ENCODE measurements at places on chromosomes 2 and 18.

- DNase-seq = no peak
Observed at GRCh38 chr2:223971-224760, 39.7 kb downstream of the SH3YL1 start.

- DNase-seq = no peak
Observed at GRCh38 chr2:85251070-85251616, 76.6 kb downstream of the TGOLN2 start.

- DNase-seq = no peak
Observed at GRCh38 chr18:43735570-43735969, 458.3 kb upstream of the SYT4 start.

- no peak for DNase-seq
Observed at GRCh38 chr2:187618813-187619212, 64.6 kb upstream of the TFPI start.

DNA sequence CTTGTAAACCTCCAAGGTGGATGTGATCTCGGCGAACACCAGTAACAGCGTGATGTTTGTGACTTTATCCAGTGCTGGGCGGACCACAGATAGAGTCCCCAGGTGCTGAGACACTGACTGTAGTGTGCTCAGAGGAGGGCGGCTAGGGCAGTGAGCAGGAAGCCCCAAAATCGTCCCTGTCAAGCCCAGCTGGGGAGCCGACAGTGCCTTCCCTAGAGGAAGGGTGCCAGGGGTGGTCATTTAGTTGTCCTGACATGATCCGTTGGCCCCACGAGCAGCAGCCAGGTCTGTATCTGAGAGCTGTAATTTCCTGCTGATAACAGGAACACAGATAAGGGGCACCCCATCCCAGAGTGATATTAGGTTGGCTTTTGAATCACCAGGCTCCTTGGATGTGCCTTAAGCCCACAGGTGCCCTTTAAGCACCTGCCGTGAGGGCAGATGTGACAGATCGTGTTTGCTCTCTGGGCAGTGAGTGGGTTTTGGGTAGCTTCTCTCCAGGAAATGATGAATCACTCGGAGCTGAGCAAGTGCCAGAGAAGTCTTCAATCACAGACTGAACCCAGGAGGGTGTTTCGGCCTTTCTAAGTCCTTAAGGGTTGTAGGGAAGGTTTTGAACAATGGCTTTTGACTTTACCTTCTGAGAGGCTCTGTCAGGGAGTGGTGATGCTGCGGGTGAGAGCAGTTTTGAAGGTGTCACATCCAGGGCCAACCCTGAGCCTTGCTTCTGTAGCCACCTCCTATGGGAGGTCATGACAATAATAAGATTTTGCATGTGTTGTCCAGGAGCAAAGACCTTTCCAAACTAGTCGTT is 7.7 kb downstream of the LPIN1 start:
- peak; percentile 67 for DNase-seq

DNA sequence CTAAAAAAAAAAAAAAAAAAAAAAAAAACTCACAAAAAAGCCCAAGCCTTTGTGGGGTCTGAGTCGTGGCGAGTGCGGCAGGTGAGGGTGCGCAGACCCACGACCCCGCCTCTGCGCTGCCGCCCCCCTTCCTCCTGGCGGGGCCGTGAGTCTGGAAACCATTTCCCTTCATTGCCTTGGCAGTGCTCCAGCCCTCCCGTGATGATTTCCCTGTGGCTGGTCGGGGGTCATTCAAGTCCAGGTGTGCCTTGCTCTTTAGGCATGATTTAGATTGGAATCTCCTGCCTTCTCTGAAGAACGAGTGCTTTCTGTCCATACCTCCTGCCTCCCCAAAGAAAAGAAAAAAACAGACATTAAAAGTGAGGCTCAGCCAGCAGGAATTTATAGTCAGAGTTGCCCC is 161.8 kb downstream of the FAM210A start:
- DNase-seq = no peak

- DNase-seq = no peak
Observed at GRCh38 chr18:58829263-58829662, 35.4 kb upstream of the ZNF532 start.

DNA sequence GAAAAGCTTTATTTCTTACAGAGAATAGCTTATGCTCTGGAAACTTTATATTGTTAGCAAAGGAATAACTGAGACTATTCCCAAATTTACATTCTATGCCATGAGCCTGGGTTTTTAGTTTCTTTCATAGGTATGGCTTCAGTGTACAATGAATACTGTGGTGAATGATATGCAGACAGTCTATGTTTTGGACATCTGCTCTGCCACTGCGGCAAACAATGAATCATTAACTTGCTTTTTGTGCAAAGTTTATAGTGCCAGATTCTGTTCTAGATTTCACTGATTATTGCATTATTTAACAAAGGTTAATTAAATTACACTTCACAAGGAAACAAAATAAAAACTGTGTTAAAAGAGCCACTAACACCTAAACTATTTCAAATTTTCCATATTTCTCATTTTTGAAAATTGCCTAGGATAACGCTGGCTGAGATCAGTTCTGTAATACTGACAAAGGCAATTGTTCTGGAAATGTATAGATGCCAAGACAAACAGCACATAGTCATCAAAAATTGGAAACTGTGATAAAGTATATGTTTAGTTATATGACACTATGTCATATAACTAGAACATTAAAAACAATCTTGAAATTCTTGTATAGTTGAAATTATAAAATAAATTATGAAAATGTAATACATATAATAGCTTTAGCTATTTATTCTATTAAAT is 74.7 kb downstream of the ITSN2 start:
- no peak for DNase-seq

GRCh38 chr2:210224941-210225672 is at the start of gene ACADL:
TSS of gene ACADL (minus strand) at chr2:210225447. CDS start at chr2:210225263, 184 bp downstream.
- no peak for DNase-seq

- DNase-seq = no peak
Observed at GRCh38 chr18:25457601-25458000, 105.6 kb upstream of the ZNF521 start.

- no peak for DNase-seq
Observed at GRCh38 chr2:180169474-180169873, 162.4 kb upstream of the CWC22 start.

GRCh38 chr2:60822987-60823386 is 58.4 kb upstream of the REL start:
- no peak for DNase-seq

DNA sequence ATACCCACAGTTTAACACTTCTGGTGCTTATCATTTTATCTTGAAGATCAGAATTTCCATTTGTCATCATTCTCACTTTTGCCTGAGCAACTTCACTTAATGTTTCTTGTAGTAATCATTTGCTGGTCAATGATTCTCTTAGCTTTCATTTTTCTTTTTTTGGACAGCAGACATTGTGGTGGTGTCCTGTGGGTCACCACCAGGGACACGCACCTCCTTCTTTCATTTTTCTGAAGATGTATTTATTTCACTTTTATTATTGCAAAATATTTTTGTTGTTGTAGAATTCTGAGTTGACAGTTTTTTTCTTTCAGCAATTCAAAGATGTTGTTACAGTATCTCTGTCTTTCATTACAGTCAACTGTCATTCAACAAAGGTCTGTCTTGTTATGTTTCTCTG is 84.3 kb downstream of the FAM168B start:
- no peak for DNase-seq

GRCh38 chr2:33116799-33117198 is 170.0 kb downstream of the LTBP1 start:
- DNase-seq = no peak

GRCh38 chr2:86038291-86039081 is 67.2 kb downstream of the POLR1A start:
- peak; percentile 73 for DNase-seq

DNA sequence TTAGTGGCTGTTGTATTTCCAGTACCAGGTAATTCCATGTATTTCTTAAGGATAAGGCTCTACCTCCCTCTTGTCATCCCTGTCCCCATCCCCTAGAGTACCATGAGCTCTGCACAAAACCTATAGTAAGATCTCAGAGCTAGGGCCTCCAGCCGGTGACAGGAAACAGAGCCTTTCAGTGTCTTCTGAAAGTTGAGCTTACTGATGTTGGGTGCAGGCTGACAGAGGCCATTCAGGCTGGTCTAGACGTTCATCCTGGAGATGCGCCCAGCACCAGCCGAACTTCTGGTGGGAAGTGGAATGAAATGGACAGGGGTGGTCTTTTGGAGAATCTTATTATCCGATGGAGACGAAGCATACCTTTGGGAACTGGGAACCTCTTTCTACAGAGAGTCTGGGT is 16.7 kb upstream of the LYPD6B start:
- DNase-seq = no peak

DNA sequence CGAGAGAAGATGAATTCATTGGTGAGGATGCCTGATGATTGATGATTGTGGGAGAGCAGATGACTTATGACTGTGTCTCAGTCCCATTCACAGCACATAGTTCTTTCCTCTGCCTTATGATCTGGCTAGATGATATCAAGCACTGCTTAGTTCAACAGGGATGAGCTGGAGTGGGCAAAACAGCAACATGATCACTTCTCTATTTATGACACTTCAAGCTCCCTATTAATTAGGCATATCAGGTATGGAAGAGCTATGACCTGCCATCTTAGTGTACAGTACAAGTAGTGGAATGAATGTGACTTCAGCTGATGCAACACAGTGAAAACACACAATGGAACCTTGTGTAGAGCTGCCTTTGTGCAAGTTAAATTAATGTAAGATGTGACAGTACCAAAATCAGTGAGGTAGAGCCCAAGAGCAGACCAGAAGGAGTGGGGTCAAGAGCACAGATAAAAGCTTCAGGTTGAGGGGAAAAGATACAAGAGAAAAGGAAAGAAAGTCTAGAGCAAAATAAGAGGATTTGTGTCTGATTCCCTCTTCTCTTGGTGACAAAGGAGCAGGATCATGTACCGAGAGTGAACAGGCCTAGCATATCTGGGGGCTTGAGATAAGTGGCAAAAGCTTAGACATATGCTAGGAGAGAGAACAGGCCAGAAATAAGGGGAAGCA is 93.0 kb upstream of the MYO3B start:
- DNase-seq = no peak

- DNase-seq = no peak
Observed at GRCh38 chr2:8378016-8378810, 303.6 kb upstream of the ID2 start.

- DNase-seq = no peak
Observed at GRCh38 chr2:88673363-88673762, 18.1 kb upstream of the RPIA start.

DNA sequence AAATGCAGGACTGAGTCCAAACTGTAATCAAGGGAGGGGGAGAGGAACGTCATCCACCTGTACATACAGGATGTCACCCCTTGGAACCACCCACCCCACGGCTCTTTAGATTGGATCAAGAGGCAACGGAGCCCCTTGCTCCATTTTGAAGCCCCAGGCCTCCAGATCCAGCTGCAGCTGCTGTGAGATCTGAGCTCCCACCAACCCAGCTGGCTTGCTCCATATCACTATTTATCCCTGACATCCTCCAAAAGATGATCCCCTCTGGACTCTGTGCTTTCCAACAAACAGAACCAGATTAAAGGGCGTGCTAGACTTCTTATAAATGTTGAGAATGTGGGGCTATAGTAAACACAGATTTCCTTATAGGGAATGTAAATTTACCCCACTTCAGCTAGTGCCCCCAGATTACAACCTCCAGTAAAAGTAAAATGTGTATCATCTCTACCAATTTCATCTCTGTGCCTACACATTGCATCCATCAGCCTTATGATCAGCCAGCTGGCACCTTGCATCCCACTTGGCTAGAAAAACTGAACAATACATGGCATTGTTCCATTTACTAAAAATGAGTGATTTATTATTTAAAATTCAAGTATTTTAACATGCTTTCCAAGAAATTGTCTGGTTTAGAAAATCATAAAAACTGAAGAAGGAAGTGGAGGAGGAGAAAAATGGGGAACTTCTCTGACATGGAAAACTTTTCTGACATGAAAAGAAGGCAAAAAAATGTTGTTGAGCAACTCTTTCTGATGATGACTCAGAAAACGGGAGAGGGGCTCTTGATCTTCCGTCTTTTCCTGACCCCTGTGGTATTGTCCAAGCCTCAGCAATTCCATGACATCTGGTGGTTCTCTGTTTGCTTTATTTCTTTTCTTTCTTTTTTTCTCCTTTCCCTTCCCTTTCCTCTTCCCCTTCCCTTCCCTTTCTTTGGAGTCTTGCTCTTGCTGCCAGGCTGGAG is 262.6 kb upstream of the THUMPD2 start:
- DNase-seq = no peak

DNA sequence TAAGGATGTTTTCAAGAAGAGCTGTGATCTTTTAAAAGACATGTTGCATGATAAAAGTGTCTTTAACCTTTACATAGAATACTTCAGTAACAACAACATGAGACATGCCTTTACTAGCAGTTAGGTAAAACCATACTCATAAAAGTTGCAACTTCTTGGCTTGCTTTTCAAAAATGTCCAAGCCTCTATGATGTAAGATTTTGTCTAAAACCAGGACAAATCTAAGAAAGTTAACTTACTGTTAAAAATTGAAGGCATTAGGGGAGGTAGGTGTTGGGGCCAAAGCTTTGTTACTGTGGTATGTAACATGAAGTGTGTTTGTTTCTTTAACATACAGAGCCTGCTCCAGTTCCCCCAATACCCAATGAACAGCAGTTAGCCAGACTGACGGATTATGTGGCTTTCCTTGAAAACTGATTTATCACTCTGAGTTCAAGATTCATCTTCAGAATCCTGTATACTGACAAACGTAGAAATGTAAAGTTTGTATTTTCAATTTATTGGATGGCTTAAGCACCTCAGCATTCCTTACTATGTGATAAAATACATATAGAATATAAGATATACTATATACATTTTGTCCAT is 11.7 kb downstream of the COPS8 start:
- no peak for DNase-seq

DNA sequence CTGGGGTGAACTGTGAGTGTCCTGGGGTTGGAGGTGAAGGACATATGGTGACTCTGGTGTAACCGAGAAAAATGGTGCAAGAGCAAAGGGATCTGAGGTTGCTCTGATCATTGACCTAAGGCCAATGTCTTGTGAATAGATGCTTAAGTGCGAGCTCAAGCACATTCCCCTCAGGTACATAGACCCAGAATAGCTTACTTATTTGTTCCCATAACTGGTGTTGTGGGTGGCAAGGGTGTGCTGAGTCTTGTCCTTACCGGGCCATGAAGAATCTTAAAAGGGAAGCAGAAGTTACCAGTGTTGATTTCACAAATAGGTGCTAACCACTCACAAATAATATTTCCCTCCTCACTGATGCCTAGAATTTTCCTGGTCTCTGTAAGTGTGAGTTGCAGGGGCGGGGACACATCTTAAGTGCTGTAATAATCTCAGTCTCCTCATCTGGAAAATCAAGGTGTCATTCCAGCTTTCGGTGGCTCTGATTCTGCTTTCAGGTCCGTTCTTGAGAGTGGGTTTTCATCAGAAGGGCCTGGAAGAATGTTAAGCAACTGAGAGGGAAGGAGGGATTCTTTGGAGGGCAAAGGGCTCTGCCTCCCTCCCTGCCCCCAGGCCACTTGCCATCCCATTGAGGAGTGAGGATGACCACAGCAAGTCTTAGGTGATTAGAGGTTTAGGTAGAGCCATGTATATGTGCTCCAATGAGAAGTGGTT is 54.9 kb downstream of the LIPG start:
- DNase-seq = no peak
